CD4-positive, alpha-beta T cell treated with Interleukin-2 at 100 ng/mL for 4 hours (primary cell): ENCODE measurements at places on chromosomes 5 and 9.

DNA sequence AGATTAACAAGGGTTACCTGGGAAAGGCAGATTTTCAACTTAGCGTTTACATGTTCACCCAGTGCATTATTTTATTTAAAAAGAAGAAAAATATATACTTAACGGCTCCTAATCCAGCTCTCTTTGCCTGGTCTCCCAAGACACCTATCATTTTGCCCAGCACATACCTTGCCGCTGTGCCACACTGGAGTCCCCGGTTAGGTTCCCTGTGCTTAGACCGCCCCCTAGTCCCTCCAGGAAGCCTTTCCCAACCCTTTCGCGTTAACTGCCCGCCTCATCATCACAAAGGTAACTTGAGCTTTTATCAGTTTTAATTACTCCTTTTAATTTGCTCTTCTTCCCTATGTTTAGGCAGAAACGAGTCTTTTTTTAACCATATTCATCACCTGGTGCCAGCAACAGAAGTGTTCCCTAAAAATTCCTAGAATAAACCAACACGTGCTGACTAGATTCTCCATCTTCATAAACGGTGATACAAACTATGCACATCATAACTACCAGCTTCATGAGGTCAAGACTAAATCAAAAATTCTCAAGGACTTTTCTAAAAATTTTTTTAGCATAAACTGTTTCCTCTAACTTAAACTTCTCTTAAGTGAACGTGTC lies 19.7 kb downstream of the DNAJA1 start:
- no peak for DNase-seq

GRCh38 chr5:96926276-96926675 lies 9.6 kb upstream of the LNPEP start:
- DNase-seq, result no peak

GRCh38 chr9:133163504-133164172 lies at the start of gene GBGT1:
Gene GBGT1, minus strand, starts transcription at chr9:133163914. Its CDS starts 1,502 bp downstream, at chr9:133162412.
- no peak for DNase-seq

DNA sequence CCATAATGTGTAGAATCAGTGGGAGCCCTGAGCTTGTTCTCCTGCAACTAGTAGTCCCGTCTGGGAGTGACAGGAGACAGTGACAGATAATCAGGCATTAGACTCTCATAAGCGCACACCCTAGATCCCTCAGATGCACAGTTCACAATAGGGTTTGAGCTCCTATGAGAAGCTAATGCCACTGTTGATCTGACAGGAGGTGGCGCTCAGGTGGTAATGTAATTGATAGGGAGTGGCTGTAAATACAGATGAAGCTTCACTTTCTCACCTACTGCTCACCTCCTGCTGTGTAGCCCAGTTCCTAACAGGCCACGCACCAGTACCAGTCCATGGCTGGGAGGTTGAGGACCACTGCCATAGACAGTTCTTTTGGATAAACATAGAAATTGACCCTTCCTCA lies 188.7 kb downstream of the ROR2 start:
- no peak for DNase-seq

- DNase-seq, result no peak
Measured at GRCh38 chr5:156000115-156000514, 326.8 kb upstream of the SGCD start.
